MCF 10A (cell line): ENCODE measurements at places on chromosomes 7 and 10. TPM values are rescaled to one million over a fixed set of nuclear protein-coding genes. Genes with fewer than 3 reads are reported as not detected.
A peak's percentile ranks its signal among the peaks of the same experiment; 100 is the strongest.

- DNase-seq, result peak; percentile 68
Observed at GRCh38 chr10:132257271-132257670, 50.5 kb downstream of the STK32C start.

- peak; percentile 39 for DNase-seq
Observed at GRCh38 chr7:131424219-131424822, 96.6 kb downstream of the MKLN1 start.

DNA sequence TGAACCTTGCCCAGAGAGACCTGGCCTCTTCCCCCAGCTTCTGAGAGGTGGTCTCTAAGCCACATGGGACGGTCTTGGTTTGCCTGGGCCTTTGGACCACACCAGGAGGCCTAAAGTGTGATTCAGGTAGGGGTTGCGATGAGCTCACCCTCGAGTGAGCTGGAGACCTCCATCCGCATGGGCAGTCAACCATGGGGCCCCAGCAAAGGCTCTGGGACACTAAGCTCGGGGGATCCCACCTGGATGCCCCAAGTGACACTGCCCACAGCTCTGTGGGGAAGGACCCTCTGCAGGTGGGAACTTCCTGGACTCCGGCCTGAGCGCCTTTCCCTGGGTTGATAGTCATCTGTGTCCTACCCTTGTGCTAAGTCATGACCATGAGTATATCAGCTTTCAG lies 57.1 kb upstream of the FAM20C start:
- DNase-seq, result no peak

DNA sequence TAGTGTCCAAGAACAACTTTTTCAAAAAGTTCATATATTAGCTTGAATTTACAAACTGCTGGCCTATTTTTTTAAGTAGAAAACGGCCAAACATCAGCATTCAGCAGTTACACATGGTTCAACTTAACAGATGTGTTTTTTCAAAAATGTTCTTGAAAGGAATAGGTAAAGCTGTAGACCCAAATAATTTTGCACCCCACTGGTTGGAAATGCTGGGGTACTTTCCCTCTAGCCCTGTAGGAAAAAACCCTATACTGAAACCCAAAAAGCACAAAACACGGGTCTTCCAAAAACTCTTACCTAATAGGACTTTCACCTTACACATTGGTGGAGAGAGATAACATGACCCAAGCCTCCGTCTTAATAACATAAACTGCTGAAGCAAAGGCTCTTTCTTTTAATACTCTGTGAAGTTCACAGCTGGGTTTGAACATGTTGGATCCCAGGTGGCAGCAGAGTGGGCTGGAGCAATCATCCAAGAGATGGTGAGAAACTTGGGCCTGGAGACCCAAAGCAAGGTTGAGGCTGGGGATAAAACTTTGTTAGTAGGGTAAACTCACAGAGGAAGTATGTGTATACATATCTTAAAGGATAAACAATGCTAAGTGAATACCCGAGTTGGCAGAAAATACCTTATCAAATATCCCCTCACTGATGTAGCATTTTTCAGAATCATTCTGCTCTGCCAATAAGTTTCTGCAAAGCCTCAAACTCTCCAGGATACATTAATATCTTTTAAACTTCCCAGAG lies 629 bp upstream of the DNAJC9 start:
- DNase-seq, result no peak

- no peak for DNase-seq
Observed at GRCh38 chr10:78808736-78809367, 259.9 kb upstream of the ZMIZ1 start.

DNA sequence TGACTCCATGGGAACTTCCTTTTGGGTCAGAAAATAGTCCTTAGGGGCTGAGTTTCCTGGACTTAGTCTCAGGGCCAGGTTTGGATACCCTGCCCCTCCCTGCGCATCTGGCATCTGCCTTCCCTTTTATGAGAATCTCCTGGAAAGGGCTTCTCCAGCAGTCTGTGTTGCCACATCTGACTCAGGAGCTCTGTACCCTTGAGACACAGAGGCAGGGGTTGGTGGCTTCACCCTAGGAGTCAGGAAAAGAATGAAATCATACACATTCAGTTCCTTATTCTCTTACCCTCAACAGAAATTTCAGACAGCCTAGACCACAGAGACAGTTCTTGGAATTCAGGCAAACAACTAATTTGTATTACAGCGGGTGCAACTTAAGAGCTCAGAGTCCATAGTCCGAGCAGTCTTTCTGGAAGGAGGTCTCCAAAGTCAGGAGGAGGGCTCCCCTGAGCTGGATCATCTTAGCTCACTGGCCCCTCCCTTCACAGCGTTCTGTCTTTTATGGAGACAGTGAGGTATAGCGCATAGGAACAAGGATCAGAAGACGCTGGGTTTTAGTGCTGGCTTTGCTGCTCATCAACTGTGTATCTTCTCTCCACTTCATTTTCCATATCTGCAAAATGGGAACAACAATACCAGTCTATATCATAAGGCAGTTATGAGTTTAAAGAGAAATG lies 3.0 kb upstream of the PLAU start:
- DNase-seq, result peak; percentile 67

- no peak for DNase-seq
Observed at GRCh38 chr10:92470026-92470425, 103.9 kb downstream of the IDE start.

DNA sequence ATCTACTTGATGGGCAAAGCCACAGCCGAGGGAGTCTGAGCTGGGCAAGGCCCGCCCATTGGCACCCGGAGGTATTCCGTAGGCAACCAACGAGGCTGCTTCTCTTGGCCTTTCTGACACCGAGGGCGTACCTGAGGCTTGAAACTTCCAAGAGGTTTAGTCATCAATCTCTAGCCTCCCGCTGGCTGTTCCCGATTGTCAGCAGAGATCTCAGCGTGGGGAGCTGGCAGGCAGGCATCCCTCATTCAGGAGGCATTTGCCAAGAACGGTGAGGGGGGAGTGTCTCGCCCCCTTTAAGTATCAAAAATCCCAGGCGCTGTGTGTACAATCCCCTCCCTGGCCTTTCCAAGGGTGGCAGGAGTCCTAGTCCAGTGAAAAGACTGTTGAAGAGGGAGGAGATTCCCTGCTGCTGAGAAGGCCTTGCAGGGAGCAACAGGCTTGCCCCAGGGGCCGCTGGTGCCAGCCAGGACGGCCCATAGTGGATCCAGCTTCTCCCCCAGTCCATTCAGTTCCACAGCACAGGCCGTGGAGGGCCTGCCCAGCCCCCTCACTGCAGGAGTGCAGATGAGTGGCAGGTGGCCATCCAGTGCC lies 39.7 kb downstream of the OAT start:
- DNase-seq, result peak; percentile 94

DNA sequence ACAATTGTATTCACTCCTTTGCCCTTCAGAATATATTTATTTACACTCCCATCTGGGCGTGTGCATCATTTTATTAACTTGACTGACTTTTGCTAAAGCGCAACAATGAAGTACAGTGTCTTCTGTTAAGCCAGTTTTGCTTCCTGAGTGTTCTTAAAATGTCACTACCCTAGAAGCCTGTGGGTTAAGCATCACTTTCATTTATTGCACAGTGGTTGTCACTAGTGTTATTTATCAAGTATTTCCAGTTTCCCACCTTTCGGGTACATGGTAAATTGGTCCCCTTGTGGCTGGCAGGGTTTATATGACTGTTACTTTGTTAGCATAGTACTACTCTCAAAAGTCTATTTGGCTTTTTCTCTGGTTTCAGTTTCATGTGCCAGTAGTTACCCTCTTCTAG lies 3.3 kb downstream of the HILPDA start:
- DNase-seq, result no peak

- DNase-seq, result no peak
Observed at GRCh38 chr7:25386311-25386744, 158.0 kb upstream of the NPVF start.

DNA sequence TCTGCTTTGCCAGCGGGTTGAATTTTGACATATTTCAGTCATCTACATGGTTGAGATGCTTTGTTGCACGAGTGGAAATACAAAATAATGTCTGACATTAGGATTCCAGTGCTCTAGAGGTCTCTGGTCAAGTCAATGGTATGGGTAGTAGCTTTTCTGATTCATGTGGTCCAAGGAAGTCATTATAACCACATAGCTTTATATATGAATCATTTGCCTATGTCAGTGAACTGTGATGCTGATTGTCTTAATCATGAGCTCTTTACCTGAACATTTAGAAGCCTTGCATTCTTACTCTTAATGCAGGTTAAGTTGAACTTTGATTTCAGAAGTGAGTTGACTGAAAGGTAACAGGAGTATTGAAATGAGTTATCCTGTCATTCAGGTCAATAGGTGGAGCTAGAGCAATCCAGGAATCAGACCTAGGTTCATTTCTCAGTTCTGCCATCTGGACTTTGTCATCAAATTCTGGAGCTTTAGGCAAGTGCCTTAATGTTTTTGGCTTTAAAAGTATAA lies 3.3 kb downstream of the MAPK8 start:
- peak; percentile 38 for DNase-seq

- peak; percentile 96 for DNase-seq
Observed at GRCh38 chr7:13920053-13920697, 69.3 kb downstream of the ETV1 start.

GRCh38 chr7:24764972-24765744 lies 7.9 kb upstream of the GSDME start:
- no peak for DNase-seq

GRCh38 chr7:3089493-3089892 lies 45.8 kb upstream of the CARD11 start:
- DNase-seq, result peak; percentile 21

DNA sequence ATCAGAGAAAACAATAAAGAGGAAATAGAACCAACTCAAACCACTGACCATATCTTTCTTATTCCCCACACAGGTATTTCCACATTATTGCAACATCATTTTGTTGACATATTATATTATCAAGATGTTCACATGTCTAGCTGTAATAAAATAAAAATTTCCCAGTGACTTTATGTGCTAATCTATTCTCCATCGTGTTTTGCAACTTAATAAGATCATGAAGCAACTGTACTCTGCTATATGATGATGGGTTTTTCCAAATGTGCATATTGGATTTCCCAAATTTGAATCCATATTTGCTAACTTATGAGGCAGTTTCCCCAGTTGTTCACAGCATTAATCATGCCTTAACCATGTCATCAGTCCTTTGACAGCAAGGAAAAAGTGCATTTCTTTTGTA lies 127.8 kb downstream of the ITGB8 start:
- peak; percentile 67 for DNase-seq

LBX1 gene
- not detected in 2 replicates for total RNA-seq

TMEM106B gene
- total RNA-seq, result 33.7 and 41.7 TPM in 2 replicates

SKIDA1 gene
- 0.56 and 1.2 TPM in 2 replicates for total RNA-seq

TMEM26 gene
- not detected in 2 replicates for total RNA-seq

PHKG1 gene
- total RNA-seq, result 1.2 and 2.4 TPM in 2 replicates

RHEB gene
- total RNA-seq, result 135 and 151 TPM in 2 replicates
